Omental fat pad (tissue), 4 donors: ENCODE measurements at places on chromosomes 5 and 9. TPM values are rescaled to one million over a fixed set of nuclear protein-coding genes. Genes with fewer than 3 reads are reported as not detected.

GRCh38 chr5:151243564-151243963, 9.4 kb upstream of the GM2A start:
- DNase-seq, result no peak

DNA sequence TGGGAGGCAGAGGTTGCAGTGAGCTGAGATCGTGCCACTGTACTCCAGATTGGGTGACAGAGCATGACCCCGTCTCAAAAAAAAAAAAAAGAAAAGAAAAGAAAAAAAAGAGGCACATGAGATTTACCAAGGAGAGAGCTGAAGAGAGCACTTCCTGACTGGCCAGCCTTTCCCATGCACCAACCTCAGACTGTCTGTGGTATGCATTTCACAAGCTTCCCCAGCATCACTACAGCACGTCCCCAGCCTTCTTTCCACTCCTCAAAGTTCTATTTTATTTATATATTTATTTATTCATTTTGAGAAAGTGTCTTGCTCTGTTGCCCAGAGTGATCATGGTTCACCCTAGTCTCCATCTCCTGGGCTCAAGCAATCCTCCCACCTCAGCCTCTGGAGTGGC, 13.6 kb upstream of the FUBP3 start:
- DNase-seq, result no peak

DNA sequence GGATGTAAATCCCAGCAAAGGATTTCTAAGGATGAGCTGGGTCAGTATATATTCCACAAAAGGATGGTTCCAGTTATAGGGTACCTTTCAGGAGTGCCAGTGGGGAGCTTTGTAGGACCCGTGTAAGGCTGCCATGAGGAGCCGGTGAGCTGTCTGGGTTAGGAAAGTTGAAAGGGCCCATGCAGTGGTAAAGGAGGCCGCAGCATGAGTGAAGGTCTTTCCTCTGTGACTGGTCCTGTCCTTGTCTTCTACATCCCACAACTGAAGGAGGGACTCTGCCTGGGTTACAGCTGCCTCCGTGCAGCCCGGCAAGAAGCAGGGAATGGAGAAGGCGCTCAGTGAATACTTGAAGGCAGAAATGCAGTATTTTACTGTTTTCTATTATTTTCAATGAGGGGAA, 58.9 kb downstream of the HSPA4 start:
- no peak for DNase-seq

DNA sequence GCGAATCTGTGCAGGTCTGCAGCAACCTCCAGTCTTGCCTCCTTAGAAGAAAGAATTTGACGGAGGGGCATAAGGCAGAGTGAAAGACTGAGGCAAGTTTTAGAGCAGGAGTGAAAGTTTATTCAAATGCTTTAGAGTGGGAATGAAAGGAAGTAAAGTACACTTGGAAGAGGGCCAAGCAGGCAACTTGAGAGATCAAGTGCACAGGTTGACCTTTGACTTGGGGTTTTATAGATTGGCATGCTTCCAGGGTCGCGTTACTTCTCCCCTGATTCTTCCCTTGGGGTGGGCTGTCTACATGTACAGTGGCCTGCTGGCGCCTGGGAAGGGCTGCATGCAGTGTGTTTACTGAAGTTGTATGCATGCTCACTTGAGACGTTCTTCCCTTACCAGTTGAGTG, 127.2 kb upstream of the FER start:
- DNase-seq, result no peak

- peak; percentile 20 for DNase-seq
Observed at GRCh38 chr5:179266291-179267070, 78.8 kb downstream of the ADAMTS2 start.

DNA sequence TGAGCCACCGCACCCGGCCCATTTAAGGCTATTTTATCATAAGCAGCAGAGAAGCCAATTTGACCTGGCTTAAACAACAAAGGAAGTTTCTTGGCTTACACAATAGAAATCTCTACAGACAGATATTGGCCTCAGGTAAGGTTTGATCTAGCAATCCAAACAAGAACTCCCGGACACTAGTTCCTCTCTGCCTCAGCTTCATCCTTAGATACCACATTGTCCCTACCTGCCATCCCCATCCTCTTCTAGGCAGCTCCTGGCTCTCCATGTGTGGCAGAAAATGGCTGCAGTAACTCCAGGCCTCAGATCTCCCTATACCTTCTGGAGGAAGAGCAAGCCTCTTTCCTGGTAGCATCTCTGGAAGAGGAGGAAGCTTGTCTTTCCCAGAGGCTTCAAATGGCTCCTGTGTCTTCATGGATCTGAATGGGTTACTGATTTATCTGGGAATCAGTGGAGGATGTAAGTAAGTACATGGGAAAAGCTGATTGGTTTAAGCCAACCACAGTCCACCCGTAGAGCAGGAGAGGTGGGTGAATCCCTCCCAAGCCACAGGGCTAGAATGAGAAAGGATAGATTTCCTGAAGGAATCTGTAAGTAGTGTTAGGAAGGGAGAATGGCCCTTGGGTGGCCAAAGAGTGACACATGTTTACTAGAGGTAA, 26.7 kb upstream of the AOPEP start:
- DNase-seq, result no peak

- no peak for DNase-seq
Observed at GRCh38 chr5:146388386-146388785, 49.7 kb downstream of the POU4F3 start.

The ZNG1C gene
- 29.7 TPM for total RNA-seq

The DPYSL3 gene
- 78.0 TPM for total RNA-seq

DNA sequence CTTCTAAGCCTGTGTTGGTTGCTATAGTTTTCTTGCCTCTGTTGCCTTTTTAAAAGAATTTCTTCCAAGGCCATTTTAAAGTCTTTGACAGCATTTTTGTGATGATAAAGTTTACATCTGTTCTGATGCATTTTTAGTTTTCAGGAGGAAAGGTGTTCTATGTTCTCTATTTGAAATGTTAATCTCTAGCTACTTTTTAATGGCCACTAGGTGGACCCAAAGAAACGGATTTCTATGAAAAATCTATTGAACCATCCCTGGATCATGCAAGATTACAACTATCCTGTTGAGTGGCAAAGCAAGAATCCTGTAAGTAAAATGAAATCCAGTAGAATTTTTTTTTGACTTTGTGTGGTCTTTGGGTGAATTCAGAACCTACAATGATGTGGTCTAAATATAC, 60.2 kb downstream of the MELK start:
- DNase-seq, result no peak

The CER1 gene
- total RNA-seq, result not detected

The TICAM2 gene
- 3.9 TPM for total RNA-seq

GRCh38 chr5:127988146-127988760, 95.3 kb upstream of the SLC12A2 start:
- DNase-seq, result no peak

The AJM1 gene
- 2.5 TPM for total RNA-seq

The HOMER1 gene
- total RNA-seq, result 6.3 TPM

DNA sequence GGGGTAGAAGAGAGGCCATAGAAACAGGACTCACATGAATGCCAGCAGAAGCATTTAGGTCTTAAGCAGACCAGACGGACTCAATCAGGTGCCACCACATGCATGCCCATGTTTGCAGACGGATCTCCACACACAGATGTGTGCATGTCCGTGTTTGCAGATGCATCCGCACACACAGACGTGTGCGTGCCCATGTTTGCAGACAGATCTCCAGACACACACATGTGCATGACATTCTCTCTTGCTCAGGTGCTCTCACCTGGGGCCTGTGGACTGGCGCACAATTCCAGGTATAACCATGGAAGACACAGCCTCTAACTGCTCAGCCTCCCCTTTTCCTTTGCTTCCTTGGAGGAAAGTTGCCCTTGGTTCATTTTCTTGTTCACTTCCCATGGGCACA, 148.3 kb downstream of the CACNA1B start:
- DNase-seq, result no peak

The GZMA gene
- total RNA-seq, result 0.96 TPM

- no peak for DNase-seq
Observed at GRCh38 chr5:5964347-5964746, 414.0 kb downstream of the MED10 start.

DNA sequence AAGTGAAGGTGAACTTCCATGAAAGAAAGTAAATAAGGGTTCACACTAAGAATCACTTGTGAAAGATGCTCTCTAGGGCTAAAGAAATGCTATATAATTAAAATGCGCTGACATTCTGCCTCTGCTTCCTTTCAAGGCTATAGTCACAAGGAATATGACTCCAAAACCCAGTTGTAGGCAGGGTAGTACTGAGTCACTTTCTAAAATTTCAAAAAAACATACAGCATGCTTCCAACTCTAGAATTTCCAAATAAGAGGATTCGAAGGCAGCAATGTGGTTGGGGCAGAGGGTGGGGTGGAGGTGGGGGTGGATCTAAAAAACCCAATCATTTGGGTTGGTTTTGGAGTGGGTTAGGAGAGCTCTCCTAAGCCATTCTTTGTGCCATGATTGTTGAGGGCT, 84.6 kb downstream of the HMHB1 start:
- DNase-seq, result no peak

DNA sequence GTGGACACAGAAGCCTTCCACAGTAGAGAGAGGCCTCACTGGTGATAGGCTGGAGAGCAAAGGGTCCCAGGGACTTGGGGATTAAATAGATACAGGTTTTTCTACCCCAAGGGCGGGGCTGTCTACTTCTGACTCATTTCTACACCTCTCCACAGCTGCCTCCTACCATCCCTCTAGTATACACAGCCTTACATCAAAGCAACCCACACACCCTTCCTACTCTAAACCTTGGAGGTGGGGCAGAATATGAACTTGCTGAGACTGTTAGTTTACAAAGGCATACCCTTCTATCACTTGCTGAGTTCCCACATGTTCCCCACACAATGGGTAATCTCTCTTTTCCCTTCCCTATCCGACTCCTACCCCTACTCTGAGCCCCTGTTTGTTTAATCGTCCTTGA, 19.9 kb upstream of the PCA3 start:
- no peak for DNase-seq

The SLC36A2 gene
- total RNA-seq, result not detected

The ARHGEF28 gene
- total RNA-seq, result 8.2 TPM

DNA sequence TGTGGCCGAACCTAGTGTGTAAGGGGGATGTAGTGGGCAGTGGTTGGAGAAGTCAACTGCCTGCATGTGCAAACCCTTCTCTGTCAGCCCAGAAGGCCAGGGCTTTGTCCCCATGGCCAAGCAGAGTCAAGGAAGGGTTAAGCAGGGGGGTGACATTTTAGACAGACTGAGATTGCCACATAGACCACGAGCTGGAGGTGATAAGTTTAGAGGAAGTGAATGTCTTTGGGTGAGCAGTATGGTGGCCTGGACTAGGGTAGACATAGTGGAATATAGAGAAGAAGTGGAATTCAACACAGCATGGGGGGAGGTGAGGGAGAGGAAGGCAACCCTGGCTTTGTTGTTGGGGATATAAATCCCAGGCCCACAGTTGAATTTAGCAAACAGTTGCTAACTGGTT, 38.7 kb upstream of the CDKN2AIPNL start:
- DNase-seq, result no peak

The DAPK1 gene
- 56.1 TPM for total RNA-seq

GRCh38 chr5:60340326-60340725, 359.6 kb downstream of the DEPDC1B start:
- DNase-seq, result no peak

- peak; percentile 46 for DNase-seq
Observed at GRCh38 chr9:126860077-126860756, at the start of gene ZBTB34. Gene ZBTB34, plus strand, starts transcription at chr9:126860639. Its CDS starts 18,761 bp downstream, at chr9:126879400.

DNA sequence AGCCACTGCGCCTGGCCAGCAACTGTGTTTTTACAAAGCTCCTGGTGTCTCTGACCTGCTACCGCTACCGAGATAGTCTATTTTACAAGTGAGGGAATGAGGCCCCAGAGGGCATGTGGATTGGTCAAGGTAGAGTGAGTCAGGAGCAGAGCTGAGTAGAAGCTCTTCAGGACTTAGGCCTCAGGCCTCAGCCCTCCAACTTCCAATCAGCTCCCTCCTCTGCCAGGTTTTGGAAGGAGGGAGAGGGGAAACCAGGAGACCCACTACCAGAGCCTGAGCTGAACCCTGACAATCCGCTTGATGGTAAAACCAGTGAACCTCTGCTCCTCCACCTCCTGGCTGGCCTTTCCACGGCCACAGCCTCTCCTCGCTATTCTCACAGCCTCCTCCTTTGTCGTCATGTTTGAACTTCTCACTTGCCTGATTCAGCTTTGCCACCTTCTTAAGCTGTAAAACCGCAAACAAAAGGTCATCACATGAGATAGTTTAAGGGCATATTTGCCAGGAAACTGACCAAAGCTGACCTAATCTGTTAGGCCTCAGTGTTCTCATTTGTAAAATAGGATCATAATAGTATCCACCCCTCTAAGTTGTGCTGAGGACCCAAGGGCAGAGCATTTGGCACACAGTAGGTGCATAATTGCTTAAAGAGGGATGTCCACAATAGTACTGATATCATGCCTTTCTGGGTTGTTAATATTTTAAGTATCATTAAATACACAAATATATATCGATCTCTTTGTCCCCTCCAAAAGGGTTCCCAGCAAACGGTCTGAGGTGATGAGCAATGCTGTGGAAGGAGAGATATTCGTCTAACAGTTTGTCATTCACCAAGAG, 1.7 kb downstream of the TRAF1 start:
- no peak for DNase-seq

GRCh38 chr9:135701067-135701958, 672 bp upstream of the KCNT1 start:
- no peak for DNase-seq

The INSL4 gene
- total RNA-seq, result not detected
